ENCODE measurements at places on chromosomes 7 and 10. TPM values are rescaled to one million over a fixed set of nuclear protein-coding genes. Genes with fewer than 3 reads are reported as not detected.

The MAP3K8 gene
- total RNA-seq = 18.4 TPM

The LBX1 gene
- total RNA-seq = not detected

The CADPS2 gene
- total RNA-seq = 117 TPM

The CPXM2 gene
- 57.1 TPM for total RNA-seq

The SPDYE6 gene
- total RNA-seq = not detected

The EN2 gene
- total RNA-seq = not detected

The NODAL gene
- not detected for total RNA-seq

The AKR1C3 gene
- 21.1 TPM for total RNA-seq

The VSTM4 gene
- total RNA-seq = 21.5 TPM

- ATAC-seq = no peak
These were observed 209.9 kb upstream of the TBX20 start for GRCh38 chr7:35463751-35464150.

GRCh38 chr7:37354656-37355131, 94.0 kb downstream of the ELMO1 start:
- peak; percentile 93 for ATAC-seq

DNA sequence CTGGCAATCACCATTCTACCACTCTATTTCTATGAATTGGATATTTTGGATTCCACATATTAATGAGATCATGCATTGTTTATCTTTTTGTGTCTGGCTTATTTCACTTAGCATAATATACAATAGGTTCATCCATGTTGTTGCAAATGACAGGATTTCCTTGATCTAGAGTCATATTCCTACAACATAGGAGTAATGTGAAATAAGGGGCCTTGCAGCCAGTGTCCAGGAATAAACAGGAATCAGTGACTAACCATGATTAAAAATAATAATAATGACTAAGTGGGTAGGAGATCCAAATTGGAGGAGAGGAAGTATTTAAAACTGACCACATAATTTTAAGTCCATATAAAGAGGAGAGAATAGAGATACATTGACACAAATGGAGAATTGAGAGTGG, 49.9 kb downstream of the SCIN start:
- no peak for ATAC-seq

GRCh38 chr7:47809387-47809786, 138.9 kb downstream of the PKD1L1 start:
- ATAC-seq = no peak

- no peak for ATAC-seq
These were observed 319.7 kb upstream of the SP4 start for GRCh38 chr7:21108182-21108581.

DNA sequence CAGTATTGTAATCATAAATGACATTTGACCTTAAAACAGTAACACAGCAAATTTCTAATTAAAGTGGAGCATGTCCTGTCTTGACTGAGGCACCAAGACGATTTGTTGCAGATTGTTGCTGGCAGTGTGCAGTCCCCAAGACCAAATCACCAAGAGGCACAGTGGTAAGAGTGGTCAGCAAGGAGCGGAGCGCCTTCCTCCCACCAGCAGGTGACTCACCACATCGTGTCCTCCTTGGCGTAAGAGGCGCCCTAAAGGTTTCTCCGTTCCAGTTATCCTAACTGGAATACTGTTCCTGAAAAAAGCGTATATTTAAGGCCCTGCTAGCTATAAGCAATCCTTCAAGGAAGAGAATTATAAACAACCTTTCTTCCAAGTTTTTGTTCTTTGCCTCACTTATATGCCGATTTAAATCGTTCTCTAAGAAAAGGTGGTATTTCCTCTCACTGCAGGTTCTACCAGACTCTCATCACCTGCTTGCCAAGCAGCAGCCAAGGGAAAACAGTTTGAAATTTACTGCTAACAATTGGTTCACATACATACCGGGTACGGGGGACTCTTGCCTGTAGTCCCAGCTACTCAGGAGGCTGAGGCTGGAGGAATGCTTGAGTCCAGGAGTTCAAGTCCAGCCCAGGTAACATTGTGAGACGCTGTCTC, 10.7 kb upstream of the REPIN1 start:
- ATAC-seq = no peak

GRCh38 chr10:101032637-101033224, 1.7 kb downstream of the SFXN3 start:
- peak; percentile 58 for ATAC-seq

DNA sequence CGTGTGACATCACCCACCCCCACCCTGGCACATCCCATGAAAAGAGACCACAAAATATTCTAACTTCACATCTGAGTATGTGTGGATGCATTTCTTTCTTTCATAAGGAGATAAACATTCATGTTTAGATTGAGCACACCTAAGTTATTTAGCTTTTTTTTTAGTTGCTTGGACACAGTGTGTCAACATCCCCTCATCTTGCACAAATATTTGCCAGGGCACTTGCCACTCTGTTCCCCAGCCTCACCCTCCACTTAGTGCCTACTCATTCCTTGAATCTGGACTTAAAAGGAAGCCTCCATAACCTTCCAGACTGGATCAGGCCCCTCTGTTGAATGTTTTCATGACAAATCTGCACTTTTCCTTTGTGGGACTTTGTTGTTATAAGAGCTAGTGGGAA, 338.9 kb upstream of the IGFBP3 start:
- ATAC-seq = no peak

DNA sequence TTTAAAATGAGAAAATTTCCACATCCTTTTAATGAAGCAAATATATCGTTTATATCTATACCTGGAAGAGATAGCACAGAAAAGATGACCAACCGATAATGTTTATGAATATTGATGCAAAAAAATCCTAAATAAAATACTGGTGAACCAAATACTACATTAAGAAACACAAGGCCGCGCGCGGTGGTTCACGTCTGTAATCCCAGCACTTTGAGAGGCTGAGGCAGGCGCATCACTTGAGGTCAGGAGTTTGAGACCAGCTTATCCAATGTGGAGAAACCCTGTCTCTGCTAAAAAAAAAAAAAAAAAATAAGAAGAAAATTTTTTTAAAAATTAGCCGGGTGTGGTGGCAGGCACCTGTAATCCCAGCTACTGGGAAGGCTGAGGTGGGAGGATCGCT, 25.8 kb downstream of the SHH start:
- ATAC-seq = no peak

- no peak for ATAC-seq
These were observed 181.7 kb upstream of the KAT6B start for GRCh38 chr10:74644738-74645137.

DNA sequence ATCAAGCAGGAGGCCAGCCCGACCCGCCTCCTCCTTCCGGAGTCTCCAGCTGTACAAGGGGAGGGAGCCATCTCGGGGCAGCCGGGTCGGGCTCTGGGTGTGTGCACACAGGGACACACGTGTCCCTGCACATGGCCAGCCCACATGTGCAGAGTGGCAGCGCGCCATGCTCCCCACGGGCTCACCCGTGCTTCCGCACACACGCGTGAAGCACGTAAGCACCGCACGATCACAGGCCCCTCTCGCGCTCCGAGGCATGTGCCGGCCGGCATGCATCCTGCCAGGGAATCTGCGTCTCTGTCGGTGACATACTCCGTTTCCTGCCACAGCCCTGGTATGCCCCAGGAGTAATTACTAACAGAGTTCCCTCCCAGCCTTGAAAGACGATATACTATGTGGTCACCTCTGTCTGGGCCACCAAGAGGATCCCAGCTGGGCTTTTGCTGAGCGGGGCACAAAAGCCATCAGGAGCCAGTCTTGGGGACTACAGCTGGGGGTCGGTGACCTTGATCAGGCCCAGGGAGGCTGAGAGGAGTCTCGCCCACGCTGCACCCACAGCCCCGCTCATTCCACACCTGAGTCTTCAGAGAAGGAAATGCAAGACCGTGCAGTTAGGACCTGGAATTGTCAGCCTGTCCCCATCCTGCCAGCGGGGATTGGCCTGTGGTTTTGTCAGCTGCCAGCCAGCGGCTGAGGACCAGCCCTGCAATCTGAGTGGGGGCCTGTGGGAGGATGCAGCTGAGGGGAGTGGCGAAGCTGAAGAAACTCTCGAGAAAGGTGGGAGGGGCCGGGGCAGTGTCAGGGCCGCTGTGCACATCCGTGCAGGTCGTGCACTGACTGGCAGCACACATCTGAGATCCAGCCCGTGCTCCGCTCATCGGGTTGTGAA, 11.0 kb upstream of the LFNG start:
- peak; percentile 35 for ATAC-seq

GRCh38 chr7:17646253-17646956, 293.9 kb downstream of the SNX13 start:
- ATAC-seq = no peak

GRCh38 chr10:45023426-45023825, 22.7 kb downstream of the ZNF22 start:
- no peak for ATAC-seq

DNA sequence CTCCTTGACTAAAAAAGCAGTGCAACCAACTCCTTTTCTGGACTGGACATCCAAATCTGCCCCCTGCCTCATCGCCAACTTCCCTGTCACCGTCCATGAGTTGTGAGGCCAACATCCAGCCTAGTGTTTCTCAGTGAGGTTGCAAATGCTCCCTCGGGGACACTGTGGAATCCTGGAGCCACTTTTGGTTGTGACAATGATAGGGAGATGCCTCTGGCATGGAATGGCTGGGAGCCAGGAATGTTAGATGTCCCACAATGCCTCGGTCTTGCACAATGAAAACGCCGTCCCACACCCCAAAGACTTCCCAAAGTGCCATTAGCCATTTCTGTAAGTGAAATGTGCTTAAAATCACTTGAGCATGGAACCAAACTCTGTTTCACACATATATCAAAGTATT, 105.2 kb downstream of the OSBPL3 start:
- ATAC-seq = no peak

DNA sequence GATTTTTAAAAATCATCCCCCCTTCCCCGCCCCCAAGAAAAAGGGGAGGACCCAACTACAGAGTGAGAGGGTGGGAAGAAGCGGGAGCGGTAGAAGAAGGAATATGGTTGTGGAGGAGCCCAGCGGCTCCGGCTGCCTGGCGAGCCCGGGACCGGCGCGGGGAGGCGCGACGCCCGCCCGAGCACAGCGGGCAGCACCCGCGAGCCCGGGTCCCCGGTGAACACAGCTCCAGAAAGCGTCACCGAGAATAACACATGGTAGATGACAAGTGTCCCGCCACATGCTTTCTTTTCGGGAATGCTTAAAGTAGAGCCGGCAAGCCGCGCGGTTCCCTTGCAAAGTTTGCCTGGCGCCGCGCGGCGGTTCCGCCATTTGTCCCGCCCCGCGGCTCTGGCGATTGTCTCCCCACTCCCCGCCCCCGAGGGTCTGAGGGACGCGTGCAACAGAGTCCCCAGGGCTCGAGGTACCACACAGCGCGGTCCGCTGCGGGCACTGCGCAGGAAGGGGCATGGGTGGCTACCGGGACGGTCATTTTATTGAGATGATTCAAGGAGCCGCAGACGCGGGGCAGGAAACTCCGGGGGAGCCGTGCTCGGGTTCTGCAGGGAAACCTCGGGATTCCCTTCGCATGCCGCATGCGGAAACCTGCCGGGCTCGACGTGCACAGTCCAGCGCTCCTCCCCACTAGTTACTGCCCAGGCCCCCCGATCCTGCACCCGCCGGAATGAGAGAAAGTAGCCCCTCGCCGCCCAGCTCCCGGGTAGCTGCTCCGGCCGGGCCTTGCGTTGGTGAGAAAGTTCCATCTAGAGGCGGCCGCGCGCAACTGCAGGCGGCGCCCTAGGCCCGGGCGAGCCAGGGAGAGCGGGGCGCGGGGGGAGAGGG, 781 bp upstream of the GRM8 start:
- peak; percentile 74 for ATAC-seq

GRCh38 chr7:3559278-3559677, 258.2 kb downstream of the SDK1 start:
- ATAC-seq = peak; percentile 79

- no peak for ATAC-seq
These were observed 8.0 kb upstream of the ZCCHC24 start for GRCh38 chr10:79453392-79453791.

GRCh38 chr7:158013085-158013668, 574.4 kb downstream of the PTPRN2 start:
- ATAC-seq = no peak

DNA sequence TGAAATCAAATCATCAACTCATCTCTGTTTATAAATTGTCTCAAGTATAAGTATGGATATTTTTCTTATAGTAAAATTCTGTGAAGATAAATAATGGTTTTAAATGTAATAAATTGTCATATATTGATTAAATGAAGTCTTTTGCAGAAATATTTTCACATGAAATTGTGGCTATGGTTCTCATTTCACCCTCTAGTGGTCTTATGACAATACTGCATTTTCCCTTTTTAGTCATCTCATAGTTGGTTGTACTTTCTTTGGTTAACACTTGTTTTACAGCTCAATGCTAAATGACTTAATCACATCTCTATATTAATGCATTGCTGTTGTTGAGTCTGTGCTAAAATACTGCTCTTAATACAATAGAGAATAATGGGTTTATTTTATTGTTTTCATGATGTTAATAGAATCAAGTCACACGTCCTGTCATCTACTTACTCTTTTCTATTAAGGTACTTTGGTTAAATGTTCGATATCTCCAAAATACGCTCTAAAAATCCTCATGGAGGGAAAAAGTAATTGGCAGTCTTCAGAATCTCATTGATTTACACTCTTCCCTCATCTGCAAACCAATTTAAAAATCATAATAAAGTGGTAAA, 38.0 kb upstream of the CACNA2D1 start:
- ATAC-seq = no peak

DNA sequence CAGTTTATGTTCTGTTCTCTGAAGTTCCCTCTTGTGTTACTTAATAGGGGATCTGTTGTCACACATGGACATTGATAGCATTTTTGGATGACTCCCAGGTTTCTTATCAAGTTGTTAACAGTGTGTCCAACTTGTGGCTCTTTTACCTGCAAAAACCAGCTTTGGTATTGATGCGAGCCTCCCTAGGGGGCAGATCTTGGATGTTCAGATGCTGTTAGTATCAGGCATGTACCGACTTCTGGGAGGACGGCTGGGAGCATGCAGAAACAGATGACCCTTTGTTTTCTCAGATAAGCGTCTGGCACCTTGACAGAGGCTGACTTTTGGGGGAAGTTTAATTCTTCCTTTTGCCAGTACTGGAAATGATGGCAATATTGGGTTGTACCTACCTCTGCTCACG, 2.2 kb downstream of the PLPP4 start:
- ATAC-seq = no peak

DNA sequence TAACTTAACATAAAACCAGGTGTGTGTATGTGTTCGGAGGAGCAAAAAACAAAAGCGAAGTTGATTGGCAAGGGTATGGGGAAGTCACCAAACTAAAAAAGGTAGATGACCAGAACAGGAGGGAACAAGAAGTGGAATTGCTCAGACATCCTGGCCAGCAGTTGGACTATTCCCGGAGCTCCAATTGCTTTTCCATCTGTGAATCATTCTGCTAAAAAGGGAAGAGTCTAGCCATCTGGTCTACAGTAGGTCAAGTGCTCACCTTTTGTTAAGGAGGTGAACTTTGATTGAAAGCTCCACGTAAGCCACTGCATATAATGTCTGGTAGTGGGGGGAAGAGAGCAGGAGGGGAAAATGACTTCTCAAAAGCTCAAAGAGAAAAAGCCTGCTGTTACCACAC, 50.0 kb upstream of the BET1 start:
- ATAC-seq = no peak
